Large intestine (tissue), 12 donors: ENCODE measurements at places on chromosomes 1 and 21. TPM values are rescaled to one million over a fixed set of nuclear protein-coding genes. Genes with fewer than 3 reads are reported as not detected.

The RPE65 gene
- polyA plus RNA-seq, result 1.2 TPM

The TMEM61 gene
- 2.8 TPM for polyA plus RNA-seq

- DNase-seq, result no peak
Measured at GRCh38 chr1:186785503-186785902, 43.2 kb upstream of the PLA2G4A start.

GRCh38 chr1:183633676-183634343 is 1.8 kb downstream of the ARPC5 start:
- DNase-seq, result peak; percentile 55

DNA sequence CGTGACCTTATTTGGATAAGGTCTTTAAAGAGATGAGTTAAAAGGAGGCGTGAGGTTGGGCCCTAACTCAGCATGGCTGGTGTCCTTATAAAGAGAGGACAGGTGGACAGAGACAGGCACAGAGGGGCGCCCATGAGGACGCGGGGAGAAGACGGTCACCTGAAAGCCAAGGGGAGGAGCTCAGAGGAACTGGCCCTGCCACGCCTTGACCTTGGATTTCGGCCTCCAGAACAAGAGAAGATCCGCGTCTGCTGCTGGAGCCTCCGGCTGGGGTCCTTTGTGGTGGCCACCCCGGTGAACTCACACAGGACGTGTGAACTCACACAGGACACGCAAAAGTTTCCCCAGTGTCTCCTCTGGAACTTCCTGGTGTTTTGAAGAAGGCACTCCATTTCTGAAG is 122.7 kb downstream of the SIK1 start:
- DNase-seq, result no peak

- no peak for DNase-seq
Measured at GRCh38 chr1:36247538-36247937, 23.3 kb downstream of the THRAP3 start.

GRCh38 chr1:198575292-198575691 is 34.8 kb upstream of the ATP6V1G3 start:
- no peak for DNase-seq

The PCAT6 gene
- polyA plus RNA-seq, result 2.1 TPM

- DNase-seq, result no peak
Measured at GRCh38 chr1:201285846-201286245, 2.5 kb downstream of the PKP1 start.

GRCh38 chr21:46081862-46082712 is 15.8 kb upstream of the COL6A2 start:
- DNase-seq, result no peak

The AQP10 gene
- 11.1 TPM for polyA plus RNA-seq

The HAO2 gene
- 0.91 TPM for polyA plus RNA-seq

- no peak for DNase-seq
Measured at GRCh38 chr1:58577654-58578030, 590 bp upstream of the TACSTD2 start.

DNA sequence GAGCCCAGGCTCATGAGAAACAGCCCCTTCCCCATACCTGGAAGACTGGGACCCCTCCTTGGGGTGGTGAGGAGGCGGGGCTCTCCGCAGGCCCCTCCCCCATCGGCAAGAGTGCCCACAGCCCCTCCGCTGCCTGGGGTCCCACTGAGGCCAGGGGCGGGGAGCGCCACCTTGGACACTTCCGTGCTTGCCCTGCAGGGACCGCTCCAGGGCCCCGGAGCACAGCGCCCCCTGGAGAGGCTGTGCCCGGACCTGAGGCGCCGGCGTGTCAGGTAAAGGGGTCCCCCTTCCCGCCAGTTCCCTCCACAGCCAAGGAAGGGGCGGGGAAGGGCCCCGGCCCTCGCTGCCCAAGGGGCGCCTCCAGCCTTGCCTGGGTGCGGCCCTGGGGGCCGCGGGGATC is 21.5 kb downstream of the INAVA start:
- peak; percentile 29 for DNase-seq

The LRRC71 gene
- 0.28 TPM for polyA plus RNA-seq

The CYP4A22 gene
- polyA plus RNA-seq, result 0.03 TPM

GRCh38 chr1:111463029-111463683 is 10.6 kb upstream of the C1orf162 start:
- peak; percentile 47 for DNase-seq

- no peak for DNase-seq
Measured at GRCh38 chr1:78401148-78401547, 89.6 kb upstream of the PTGFR start.

The PTBP2 gene
- 35.3 TPM for polyA plus RNA-seq

GRCh38 chr1:222787729-222788128 is 27.1 kb upstream of the DISP1 start:
- no peak for DNase-seq

The GGPS1 gene
- 35.5 TPM for polyA plus RNA-seq

GRCh38 chr1:117401761-117402160 is 34.5 kb downstream of the MAN1A2 start:
- DNase-seq, result no peak

DNA sequence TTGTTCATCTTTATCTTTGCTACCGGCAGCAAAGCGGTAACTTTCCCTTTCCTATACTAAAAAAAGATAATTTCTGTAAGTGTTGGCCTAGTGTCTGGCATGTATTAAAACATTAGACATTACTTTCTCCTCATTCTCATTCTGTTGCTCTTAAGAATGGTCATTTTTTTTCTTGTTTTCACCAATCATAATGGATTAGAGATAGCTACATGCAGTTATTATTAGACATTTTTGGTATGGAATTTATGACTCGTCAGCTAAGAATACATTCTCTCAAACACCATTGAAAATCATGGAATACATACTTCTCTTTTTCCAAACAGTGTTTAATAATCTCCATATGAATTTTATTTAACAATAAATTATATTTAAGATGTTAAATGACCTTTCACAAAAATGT is 1154.6 kb downstream of the BRINP3 start:
- DNase-seq, result no peak

DNA sequence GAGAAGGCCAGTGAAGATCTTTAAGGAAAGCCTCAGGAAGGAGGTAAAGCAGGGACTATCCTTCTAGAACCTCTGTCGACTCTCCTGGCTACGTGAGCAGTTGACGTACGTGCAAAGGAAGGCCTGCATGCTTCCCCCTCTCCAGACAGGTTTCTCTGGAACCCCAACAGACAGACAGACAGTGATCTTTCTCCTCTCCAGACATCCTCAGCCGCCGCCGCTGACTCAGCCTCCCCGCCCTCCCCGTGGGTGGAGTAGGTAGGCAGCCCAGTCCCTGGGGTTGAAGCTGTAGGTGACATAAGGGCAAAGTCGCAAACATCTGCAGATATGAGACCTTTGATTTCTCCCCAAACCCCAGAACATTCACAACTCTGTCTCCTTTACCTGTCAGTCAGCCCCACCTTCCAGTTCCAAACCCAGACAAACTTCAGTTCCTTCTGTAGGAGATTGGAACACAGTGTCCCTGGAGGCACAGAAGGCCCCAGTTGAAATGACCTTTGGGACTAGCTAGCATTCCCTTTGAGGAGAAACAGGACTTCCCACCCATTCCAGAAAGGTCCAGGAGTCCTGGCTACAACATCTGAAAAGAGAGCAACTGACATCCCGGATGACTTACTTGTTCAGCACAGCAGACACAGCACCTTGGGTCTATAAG is 146.0 kb upstream of the JUN start:
- peak; percentile 89 for DNase-seq

The LAMTOR5 gene
- 136 TPM for polyA plus RNA-seq

DNA sequence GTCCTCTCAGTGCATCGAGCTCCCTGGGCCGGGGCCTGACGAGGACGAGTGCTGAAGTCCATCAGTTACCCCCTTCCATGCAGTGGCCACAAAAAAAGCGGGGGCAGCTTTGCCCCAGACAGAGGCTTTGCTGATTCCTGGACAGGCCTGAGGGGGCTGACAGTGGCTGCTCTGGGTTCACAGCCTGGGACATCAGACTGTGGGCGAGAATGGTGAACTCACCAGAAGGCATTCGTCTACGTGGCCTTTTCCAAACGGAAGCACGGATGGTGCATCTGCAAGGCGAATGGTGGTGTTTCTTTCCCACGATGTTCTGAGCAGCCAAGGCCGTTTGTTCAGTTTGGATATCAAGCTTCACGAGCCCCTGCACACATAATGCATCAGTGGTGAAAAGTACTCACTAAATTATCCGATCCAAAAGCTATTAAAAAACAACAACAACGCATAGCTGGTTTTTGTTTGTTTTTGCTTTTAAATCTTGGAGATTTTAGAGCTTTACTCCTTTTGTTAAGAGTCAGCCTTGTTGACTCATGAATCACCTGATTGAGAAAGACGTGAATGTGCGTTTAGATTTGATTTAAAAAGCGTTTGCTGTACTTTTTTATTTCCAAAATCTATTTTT is 6.3 kb upstream of the ZBTB21 start:
- DNase-seq, result no peak

- no peak for DNase-seq
Measured at GRCh38 chr1:18554099-18554498, 73.4 kb downstream of the KLHDC7A start.

- DNase-seq, result no peak
Measured at GRCh38 chr1:226816576-226816975, 53.8 kb upstream of the PSEN2 start.

DNA sequence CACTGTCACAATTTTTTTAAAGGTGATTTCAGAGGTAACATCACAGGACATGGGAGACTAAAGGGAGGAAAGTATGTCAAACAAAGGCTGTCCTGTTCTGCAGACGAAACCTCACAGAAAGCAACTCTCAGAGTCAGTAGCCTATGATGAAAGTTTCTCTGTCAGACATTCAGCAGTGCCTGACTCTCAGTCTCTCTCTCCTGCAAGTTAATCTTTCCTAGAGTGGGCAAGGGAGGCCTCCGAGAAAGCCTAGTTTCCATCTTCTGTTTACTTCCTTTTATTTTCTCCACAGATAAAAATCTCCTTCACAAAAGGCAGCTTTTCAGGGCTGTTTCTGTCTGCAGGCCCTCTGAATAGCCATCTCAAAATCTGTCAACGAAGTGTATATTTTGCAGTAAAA is 24.9 kb upstream of the FMO2 start:
- DNase-seq, result no peak

The BECN2 gene
- polyA plus RNA-seq, result not detected

The SERPINC1 gene
- polyA plus RNA-seq, result 0.54 TPM

- no peak for DNase-seq
Measured at GRCh38 chr21:41368735-41369104, 6.9 kb downstream of the MX2 start.

DNA sequence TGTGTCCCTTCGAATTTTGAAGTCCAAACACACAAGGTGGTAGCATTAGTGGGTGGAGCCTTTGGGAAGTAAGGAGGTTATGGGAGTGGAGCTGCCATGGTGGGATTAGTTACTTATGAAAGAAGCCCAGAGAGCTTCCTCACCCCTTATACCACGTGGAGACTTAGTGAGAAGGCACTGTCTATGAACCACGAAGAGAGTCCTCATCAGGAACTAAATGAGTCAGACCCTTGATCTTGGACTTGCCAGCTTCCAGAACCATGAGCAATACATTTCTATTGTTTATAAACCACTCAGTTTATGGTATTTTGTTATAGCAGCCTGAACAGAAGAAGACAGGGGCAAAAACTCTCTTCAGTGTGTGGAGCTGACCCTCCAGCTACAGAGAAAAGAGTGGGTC is 259.3 kb upstream of the AJAP1 start:
- no peak for DNase-seq
